ENCODE measurements at places on chromosomes 16 and 17.

GRCh38 chr17:41697122-41697962 lies 8.7 kb downstream of the EIF1 start:
- DNase-seq = no peak

DNA sequence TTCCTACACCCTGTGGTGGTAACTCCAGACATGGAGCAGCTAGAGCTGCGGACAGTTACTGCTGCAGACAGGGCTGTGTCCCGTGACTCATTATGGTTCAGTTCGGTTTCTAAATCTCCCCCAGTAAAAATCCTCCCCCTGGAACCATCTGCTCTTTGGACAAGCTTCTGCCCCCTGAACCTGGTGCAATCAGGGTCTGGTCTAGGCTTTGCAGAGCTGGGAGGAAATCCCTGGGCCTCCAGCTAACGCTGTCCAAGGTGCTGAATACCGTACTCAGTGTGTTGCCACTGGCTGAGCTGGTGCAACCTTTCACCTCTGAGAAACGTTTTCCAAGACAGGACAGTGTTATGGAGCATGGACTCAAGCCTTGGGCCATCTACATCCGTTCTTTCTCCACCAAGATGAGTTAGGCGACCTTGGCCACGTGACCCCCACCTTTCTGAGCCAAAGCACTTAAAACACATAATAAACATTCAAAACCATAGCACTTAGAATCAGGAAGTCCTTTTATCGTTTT lies 142.0 kb downstream of the CPPED1 start:
- DNase-seq = no peak

- peak; percentile 43 for DNase-seq
Observed at GRCh38 chr16:2692251-2692947, 10.1 kb downstream of the KCTD5 start.

GRCh38 chr17:81648013-81648706 lies 8.2 kb downstream of the PDE6G start:
- no peak for DNase-seq

GRCh38 chr17:7646457-7646856 lies 4.3 kb upstream of the ATP1B2 start:
- DNase-seq = no peak

- DNase-seq = peak; percentile 16
Observed at GRCh38 chr17:72588961-72589360, 468.1 kb downstream of the SOX9 start.

DNA sequence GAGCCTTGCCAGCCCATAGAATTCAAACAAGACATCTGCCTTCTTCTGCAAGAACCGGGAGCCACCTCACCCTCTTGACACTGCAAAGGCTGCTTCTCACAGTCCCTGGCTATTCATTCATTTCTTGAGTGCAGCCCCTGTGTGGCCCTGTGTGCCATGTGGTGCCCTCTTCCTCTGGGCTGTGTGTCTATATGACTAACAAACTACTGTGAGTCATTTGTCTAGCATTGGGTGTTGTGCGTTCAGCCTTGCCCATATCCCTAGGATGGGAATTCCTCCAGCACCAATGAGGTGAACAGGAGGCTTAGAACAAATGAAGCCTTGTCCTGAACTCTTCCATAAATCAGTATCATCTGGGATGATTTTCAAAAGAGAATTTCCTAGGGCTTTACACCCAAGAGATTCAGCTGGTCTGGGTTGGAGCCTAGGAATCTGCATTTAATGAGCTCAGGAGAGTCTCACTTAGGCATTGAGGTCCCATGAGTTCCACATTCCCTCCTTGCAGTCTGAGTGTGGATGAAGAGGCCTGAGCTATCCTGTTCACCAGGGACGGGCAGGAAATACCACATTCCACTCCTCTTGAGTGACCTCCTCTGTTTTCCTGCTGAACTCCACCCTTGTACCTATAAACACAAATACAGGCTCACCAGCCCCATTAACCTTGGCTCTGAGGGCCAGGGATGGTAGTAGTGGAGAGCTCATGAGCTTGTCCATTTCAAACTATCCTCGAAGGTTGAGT lies 308.7 kb upstream of the N4BP1 start:
- DNase-seq = no peak

GRCh38 chr16:83779886-83780285 lies 27.9 kb upstream of the HSBP1 start:
- DNase-seq = no peak

DNA sequence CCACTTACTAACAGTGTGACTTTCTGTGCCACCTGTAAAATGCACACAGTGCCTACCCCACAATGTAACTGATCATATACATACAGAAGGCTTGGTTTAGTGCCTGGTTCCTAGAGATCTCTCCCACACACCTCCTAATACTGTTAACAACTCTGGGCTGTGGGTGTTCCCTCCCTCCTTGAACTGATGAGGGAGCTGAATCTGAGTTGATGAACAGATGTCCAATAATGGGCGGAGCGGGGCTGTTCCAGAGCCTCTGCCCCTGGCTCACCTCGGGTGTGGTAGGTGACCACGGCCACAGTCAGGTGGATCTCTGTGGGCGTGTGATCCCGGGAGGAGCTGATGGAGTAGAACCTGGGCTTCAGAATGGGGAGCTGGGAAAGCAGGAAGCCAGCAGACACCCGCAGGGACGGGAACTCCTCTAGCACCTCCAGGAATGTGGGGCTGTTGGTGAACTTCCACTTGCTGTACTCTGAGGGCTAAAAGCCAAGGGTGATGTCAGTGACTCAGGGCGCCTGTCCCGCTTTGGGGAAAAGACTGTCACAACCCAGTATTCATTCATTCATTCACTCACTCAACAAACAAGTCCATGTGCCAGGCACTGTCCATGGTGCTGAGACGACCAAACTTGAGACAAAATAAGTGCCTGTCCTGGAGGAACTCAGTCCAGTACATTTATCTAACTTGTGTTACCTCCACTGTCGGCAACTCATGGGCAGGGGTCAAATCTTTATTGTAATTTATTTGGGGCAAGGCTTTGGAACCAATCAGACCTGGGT lies 37.6 kb downstream of the NOS2 start:
- DNase-seq = no peak

GRCh38 chr16:65548470-65548869 lies 426.6 kb upstream of the CDH11 start:
- DNase-seq = no peak

DNA sequence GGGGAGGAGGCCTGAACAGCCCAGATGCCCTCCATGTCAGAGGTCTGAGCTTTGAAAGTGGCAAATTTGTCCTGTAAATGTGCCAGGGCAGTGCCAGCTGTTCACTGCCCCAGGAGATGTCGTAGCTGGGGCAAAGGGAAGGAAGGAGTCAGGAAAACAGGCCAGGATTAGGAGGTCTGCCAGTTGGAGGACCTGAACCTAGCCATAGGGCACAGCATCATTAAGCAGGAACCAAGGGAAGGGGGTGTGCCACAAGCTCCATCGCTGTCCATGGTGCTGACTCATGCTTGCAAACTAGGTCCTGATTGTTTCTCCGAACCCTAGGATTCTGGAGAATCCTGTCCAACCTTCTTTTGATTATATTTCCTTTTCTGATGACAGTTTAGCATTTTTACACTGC lies 124.2 kb downstream of the TMEM132E start:
- DNase-seq = no peak

DNA sequence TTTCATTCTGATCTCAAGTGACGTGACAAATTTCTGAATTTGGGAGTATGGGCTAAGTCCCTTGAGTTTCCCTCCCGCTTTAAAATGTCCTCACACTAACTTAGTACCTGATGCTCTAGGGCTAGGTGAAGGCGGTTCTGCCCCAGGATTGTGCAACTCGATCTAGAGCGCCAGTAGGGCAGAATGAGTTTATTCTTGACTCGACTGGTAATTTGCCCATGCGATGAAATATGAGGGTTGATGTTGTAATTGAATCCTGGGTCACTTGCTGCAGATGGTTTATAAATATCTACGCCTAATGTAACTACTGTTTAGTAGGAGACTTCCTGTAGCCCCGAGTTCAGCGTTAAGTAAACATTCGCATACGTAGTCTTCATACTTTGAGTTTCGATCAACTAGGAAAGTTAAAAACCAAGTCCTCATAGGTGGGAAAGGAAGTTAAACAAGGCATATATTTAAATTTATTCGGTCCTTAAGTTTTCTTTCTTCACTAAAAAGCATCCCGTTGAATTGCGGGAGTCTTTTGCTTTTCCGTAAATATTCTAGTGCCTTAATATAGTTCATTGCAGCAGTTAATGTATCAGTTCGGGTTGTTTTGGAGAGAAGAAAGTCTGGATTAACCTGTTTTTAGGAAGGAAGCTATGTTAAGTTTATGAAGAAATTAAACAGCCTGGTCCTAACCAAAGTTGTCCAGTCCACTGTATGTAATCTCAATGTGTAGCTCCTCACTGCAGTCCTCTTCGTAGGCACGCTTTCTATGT lies 1.6 kb downstream of the CTCF start:
- peak; percentile 26 for DNase-seq

DNA sequence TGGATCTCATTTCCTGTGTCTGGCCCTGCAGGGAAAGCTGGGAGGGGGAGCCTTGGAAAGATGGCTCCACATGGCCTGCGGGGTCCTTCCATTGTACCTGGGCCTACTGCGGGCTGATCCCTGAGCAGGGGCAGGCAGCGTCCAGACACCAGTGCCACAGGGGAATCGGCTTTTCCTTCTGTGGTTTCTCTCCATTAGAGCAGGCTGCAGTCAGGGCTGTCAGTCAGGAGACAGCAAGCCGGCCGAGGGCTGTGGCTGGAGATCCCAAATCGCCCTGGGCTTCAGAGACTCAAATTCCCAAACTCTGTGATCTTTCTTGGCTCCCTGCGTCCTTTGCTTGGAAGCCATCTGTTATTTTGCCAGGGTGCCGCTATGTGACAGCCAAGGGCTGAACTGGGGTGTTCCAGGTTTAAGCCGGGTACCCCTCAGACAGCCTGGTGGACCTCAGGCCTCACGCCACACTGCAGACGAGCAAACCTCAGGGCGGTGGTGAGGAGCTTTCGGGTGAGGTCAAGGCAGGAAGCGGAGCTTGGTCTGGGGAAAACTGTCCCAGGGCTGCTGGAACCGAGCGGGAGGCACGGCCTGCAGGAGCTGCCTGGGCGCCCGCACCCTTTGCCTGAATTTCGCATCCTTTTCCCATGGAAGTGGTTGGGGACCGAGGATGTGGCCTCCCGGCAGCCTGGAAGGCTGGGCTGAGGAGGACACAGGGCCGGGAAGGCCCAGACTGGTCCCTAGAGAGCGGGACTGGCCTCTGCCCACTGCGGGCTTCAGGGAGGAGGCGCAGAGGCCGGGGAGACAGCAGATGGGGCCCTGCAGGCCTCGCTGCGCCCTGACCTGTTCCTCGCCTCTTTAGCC lies 1.5 kb upstream of the CPNE7 start:
- DNase-seq = no peak

DNA sequence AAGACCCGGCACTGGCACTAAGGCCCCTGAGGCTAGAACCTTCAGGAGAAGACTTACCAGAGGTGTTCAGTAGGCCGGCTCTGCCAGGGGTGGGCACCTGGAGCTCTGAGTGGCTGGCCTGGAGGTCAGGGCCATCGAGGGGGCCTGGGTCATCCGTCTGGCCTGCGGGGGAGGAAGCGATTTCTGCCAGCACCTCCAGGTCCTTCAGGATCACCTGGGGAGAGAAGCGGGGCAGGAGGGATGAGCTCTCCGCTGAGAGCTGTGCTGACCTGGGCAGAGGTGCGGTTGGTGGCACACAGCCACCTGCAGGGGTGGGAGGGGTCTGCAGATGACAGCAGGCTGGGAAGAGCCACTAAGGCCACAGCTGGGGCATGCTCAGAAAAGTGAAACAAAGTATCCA lies 56.6 kb downstream of the VAC14 start:
- no peak for DNase-seq

GRCh38 chr16:80208015-80208414 lies 332.8 kb upstream of the DYNLRB2 start:
- no peak for DNase-seq

DNA sequence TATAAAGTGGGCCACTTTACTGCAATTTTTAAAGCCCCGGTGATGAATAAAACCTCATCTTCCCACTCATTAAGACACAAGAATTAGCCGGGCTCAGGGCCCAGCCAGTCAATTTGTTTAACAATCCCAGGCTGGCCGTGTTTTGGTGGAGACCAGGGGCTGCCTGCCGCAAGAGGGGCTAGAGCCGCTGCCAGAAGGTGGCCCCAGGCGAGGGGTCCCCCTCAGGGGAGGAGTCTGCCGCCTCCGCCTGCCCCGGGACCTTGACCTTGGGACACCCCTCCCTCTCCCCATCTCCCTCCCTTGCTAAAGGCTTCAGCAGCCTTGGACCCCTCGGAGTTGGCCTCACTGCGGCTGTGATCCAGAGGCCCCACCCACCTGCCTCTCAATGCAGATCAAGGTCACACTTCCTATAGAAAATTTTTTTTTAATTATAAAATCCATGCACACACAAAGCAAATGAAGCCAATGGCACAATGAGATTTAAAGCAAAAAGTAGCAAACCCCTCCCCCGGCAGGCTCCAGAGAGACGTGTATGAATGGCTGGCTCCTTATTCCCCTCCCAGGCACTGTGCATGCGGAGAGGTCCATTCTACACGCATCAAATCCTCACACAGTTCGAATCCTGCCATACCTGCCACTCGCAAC lies 23.0 kb upstream of the SLC38A10 start:
- DNase-seq = no peak

GRCh38 chr17:57962279-57963148 lies 7.3 kb upstream of the CUEDC1 start:
- no peak for DNase-seq

GRCh38 chr16:85969591-85969990 lies 70.6 kb downstream of the IRF8 start:
- DNase-seq = no peak

DNA sequence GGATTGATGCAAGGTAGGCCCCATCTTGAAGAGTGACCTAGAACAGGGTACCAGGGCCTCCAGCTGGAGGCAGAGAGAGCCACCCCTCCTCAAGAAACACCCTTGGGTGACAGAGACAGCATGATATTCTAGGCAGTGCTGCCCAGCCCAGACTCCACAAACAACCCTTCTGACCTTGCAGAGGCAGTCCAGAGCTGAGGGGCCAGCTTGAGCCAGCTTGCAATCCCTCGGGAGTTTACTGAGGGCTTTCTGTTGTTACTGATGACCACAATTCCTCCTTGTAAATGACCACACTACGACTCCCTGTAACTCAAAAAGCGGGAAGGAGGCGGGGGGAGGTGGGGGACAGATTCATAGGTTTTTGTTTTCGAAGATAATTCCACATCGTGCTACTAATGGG lies 18.6 kb upstream of the MNT start:
- DNase-seq = no peak

GRCh38 chr17:36550491-36551417 lies 6.0 kb downstream of the GGNBP2 start:
- DNase-seq = no peak

GRCh38 chr16:3001316-3001715 lies 11.4 kb upstream of the CLDN9 start:
- DNase-seq = no peak

DNA sequence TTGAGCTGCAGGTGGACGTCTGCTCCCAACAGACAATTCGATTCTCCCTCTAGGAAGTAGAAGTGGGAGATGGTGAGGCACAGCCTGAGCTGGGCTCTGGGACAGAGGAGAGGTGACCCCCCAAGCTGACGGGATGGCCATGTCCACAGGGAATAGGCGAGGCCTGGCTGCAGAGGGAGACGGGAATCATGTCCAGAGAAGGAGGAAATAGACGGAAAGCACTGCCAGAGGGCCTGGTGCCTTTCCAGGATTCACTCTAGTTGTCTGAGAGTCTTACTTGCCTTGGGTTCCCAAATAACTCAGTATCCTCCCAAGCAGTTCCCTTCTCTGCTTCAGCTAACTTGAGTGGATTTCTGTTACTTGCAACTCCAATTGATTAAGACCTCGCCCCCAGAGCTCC lies 4.3 kb upstream of the CRISPLD2 start:
- DNase-seq = no peak

GRCh38 chr17:47821424-47822391 lies at the start of gene OSBPL7:
TSS of gene OSBPL7 (minus strand) at chr17:47821794. CDS start at chr17:47820278, 1,516 bp downstream.
- peak; percentile 65 for DNase-seq

GRCh38 chr16:72997141-72997542 lies 50.8 kb downstream of the ZFHX3 start:
- DNase-seq = no peak

All from DMS 273 treated with DMSO at 0.1 percent for 48 hours (cell line).